Naive thymus-derived CD8-positive, alpha-beta T cell (primary cell): ENCODE measurements at places on chromosomes 1 and 21. TPM values are rescaled to one million over a fixed set of nuclear protein-coding genes. Genes with fewer than 3 reads are reported as not detected.
A peak's percentile ranks its signal among the peaks of the same experiment; 100 is the strongest.

DNA sequence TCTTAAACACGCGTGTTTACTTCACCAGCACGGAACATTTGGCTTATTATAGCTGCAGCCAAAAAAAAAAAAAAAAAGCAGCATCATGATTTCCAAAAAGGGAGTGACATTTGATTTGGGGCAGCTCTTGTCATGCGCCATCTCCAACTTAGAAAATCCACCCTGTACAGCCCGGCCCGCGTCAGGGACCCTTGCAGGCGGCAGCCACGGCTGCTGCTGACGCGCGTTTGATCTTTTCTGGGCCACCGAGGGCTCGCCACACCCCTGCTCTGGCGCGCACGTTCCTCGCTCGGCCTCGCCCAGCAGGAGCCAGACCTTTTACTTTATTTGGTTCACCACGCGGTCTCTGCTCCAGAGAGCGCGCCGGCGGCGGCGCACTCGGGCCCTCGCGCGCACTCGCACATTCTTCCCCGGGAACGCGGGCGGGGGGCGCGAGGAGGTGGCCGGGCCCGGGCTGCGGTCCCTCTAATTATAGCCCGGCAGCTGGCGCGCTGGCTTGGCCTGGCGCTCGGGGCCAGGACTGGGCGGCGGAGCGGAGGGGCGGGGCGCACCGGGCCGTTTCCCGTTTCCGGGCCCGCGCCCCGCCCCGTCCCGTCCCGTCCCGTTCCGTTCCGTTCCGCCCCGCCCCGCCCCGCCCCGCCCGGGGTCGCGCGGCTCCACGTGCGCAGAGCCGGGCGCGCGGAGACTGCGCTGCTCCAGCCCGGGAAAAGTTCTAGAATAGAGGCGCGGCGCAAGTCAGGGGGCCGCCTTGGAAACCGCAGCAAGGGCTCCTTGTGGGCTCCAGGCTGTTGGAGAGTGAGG is 10.2 kb downstream of the IRF2BP2 start:
- peak overlapping the region; percentile 90 for H3K4me3 ChIP-seq
- peaks cover 2% of the 10 kb centered on the region for H3K36me3 ChIP-seq
- peaks cover 14% of the 10 kb centered on the region for H3K4me1 ChIP-seq
- H3K27me3 ChIP-seq: no peaks in the 10 kb centered on the region
- peak; percentile 74 for DNase-seq
- H3K27ac ChIP-seq: peak overlapping the region; percentile 97

DNA sequence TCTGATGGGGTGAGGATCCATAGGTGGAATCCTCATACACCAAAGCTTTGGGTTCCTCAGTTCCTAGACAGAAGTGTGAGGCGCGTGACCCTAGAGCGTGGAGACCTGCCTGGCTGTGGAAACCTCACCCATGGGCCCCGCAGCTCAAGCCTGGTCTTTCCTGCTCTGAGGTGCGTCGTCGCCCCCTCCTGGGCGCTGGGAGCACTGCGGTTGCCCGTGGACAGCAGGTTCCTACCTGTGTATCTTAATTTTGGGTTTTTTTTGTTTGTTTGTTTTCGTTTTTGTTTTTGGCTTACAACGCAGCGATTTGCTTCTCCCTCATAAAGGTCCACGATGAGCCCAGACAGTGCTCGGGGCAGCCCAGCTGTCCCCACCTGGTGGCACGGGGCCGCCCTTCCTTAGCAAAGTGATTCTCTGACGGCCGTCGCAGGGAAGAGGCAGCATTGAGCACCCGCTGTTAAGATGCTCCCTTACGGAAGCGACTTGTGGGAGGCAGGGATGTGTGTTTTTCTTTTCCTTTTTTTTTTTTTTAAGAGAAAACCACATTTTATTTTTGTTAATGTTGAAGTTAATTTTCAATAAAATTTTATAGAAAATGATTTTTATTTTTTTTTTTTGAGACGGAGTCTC is 36.5 kb upstream of the TRAPPC10 start:
- DNase-seq: peak; percentile 77
- no peak overlapping the region for H3K4me3 ChIP-seq
- no peaks in the 10 kb centered on the region for H3K36me3 ChIP-seq
- peaks cover 14% of the 10 kb centered on the region for H3K4me1 ChIP-seq

GRCh38 chr1:5733596-5733995 is 258.6 kb downstream of the NPHP4 start:
- DNase-seq: no peak
- no peak overlapping the region for H3K27ac ChIP-seq
- no peak overlapping the region for H3K4me3 ChIP-seq
- peaks cover 17% of the 10 kb centered on the region for H3K27me3 ChIP-seq
- H3K36me3 ChIP-seq: no peaks in the 10 kb centered on the region

DNA sequence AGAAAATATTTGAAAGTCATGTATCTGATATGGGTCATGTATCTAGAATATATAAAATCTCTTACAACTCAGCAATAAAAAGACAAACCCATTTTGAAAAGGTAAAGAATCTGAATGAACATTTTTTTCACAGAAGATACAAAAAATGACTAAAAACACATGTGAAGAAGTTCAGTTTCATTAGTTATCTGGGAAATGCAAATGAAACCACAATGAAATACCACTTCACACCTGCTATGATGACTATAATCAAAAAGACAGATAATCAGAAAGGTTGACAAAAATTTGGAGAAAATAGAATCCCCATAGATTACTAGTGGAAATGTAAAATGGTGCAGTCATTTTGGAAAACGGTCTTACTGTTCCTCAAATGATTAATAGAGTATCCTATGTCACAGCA is 631.0 kb downstream of the MRPL39 start:
- H3K36me3 ChIP-seq: no peaks in the 10 kb centered on the region
- H3K4me1 ChIP-seq: no peaks in the 10 kb centered on the region
- H3K4me3 ChIP-seq: no peak overlapping the region
- no peak overlapping the region for H3K27ac ChIP-seq

DNA sequence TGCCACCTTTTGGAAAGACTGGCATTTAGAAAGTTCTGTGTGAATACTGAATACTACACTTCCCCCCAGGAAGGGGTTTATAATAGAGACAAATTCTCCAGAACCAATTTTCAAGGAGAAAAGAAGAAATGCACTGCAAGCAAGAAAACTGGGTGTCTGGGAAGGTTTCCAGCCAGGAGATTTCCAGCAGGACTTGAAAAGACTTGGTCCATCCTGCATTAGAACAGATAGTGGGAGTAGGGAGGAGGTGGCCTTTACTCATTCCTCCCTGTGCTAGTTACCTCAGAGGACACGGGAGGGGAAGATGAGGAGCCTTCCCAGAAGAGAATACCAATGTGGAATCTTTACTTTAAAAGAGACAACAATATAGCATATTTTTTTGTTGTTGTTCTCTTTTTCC is 52.4 kb downstream of the FAM78B start:
- no peaks in the 10 kb centered on the region for H3K36me3 ChIP-seq
- DNase-seq: no peak
- H3K27me3 ChIP-seq: peaks cover 4% of the 10 kb centered on the region
- H3K4me1 ChIP-seq: no peaks in the 10 kb centered on the region
- H3K27ac ChIP-seq: no peak overlapping the region

- H3K4me1 ChIP-seq: no peaks in the 10 kb centered on the region
- no peaks in the 10 kb centered on the region for H3K27me3 ChIP-seq
- H3K36me3 ChIP-seq: peaks cover 18% of the 10 kb centered on the region
- no peak overlapping the region for H3K27ac ChIP-seq
- H3K4me3 ChIP-seq: no peak overlapping the region
Measured at GRCh38 chr1:2174348-2175054, 20.1 kb downstream of the FAAP20 start.

DNA sequence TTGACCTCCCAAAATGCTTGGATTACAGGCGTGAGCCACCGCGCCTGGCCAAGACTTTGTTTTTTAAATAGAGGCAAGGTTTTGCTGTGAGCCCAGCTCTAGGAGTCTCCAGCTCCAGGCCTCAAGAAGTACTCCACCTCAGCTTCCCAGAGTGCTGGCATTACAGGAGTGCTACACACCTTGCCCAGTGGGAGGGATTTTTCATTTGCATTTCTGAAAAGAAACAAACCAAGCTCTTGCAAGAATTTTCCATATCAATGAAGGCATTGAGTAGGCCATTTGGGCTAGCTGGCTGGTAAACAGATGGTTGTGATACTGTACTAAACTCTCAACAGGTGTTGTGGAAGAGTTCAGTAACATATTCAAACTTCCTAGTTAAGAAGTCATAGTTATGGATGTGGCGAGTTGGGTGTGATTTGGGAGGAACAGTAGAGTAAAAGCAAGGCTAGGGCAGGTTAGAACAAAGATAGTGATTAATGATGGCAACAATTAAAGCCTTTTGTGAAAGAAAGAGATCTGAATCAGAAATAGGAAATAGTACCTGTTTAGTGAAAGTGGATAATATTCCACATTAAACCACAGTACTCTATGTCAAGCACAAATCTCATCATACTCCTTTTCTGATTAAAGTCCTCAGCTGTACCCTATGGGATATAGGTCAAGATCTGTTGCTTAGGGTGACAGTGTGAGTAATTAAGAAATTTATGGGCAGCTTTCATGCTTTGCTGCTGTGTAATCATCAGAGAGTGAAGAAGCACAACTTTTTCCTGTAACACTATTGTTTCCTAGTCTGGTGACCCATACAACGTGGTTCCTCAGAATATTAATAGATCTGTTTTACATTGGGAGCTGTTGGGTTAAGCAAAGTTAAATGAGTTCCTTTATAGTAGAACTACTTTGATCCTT is 10.7 kb downstream of the AKIRIN1 start:
- no peak overlapping the region for H3K27ac ChIP-seq
- DNase-seq: no peak
- H3K27me3 ChIP-seq: no peaks in the 10 kb centered on the region
- H3K4me3 ChIP-seq: no peak overlapping the region
- H3K4me1 ChIP-seq: peaks cover 28% of the 10 kb centered on the region

- no peaks in the 10 kb centered on the region for H3K4me1 ChIP-seq
- peaks cover 31% of the 10 kb centered on the region for H3K36me3 ChIP-seq
- no peaks in the 10 kb centered on the region for H3K27me3 ChIP-seq
- H3K4me3 ChIP-seq: no peak overlapping the region
- no peak overlapping the region for H3K27ac ChIP-seq
- no peak for DNase-seq
Measured at GRCh38 chr1:213276236-213276635, 225.2 kb downstream of the RPS6KC1 start.

GRCh38 chr1:24257373-24257772 is 61.8 kb upstream of the GRHL3 start:
- no peaks in the 10 kb centered on the region for H3K4me1 ChIP-seq
- no peak overlapping the region for H3K4me3 ChIP-seq
- peaks cover 1% of the 10 kb centered on the region for H3K36me3 ChIP-seq
- no peak for DNase-seq
- H3K27me3 ChIP-seq: no peaks in the 10 kb centered on the region
- no peak overlapping the region for H3K27ac ChIP-seq

DNA sequence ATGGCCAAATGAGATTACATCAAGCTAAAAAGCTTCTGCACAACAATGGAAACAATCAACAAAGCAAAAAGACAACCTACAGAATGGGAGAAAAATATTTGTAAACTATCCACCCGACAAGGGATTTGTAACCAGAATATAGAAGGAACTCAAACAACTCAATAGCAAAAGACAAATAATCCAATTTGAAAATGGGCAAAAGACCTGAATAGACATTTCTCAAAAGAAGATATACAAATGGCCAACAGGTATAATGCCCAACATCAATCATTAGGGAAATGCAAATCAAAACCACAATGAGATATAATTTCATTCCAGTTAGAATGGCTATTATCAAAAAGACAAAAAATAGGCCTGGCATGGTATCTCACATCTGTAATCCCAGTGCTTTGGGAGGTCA is 140.0 kb downstream of the GLUL start:
- DNase-seq: no peak
- H3K27me3 ChIP-seq: no peaks in the 10 kb centered on the region
- no peak overlapping the region for H3K4me3 ChIP-seq
- H3K27ac ChIP-seq: no peak overlapping the region
- no peaks in the 10 kb centered on the region for H3K4me1 ChIP-seq

DNA sequence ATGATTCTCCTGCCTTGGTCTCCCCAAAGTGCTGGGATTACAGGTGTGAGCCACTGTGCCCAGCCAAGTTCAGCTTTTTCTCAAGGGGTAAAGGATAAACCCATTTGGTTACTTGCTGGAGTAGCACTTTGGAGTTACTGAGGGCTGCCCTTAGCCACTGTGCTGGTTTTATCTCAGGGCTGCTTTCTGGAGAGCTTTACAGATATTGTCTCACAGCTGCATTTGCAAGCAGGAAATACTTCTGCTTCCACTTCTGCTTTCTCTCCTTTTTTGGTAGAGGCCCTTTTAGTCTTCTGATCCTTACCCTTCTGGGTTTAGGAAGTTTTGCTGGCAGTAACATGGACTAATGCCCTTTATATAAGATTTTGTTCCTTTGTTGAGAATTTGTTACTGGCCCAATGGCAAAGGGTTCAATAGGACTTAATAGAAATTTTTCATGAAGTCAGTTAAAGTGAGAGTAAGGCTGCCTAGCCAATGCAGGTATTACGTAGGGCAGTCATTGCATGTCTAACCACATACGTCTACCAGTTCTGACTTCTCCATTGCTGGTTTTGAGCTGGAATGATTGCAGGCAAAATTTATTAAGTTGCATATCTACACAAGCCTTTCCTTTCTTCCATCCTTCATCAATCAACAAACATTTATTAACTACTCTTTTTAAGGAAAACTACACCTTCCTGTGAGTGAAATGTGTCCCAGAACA is 24.4 kb downstream of the CAP1 start:
- H3K36me3 ChIP-seq: peaks cover 15% of the 10 kb centered on the region
- peak overlapping the region; percentile 91 for H3K27ac ChIP-seq
- peak overlapping the region; percentile 68 for H3K4me3 ChIP-seq
- peaks cover 38% of the 10 kb centered on the region for H3K4me1 ChIP-seq
- H3K27me3 ChIP-seq: no peaks in the 10 kb centered on the region

The AK5 gene
- polyA plus RNA-seq: 42.9 TPM

The PGBD5 gene
- polyA plus RNA-seq: not detected

The GJA9 gene
- polyA plus RNA-seq: not detected

The PTGER3 gene
- not detected for polyA plus RNA-seq

The CNR2 gene
- polyA plus RNA-seq: 3.2 TPM
